ENCODE measurements at places on chromosomes 13 and 19. TPM values are rescaled to one million over a fixed set of nuclear protein-coding genes. Genes with fewer than 3 reads are reported as not detected.
A peak's percentile ranks its signal among the peaks of the same experiment; 100 is the strongest.

Gene ZNF135
- total RNA-seq: 5.6 TPM

Gene CAPN12
- 9.6 TPM for total RNA-seq

- H3K36me3 ChIP-seq: 0 out of 2 replicates have a peak, but pooled peaks cover 3% of the 10 kb centered on the region
- H3K27ac ChIP-seq: no peak overlapping the region
- no peaks in the 10 kb centered on the region for H3K4me1 ChIP-seq
Measured at GRCh38 chr19:51251468-51251820, 564 bp downstream of the SIGLECL1 start.

GRCh38 chr19:588093-588740 is 1.5 kb upstream of the HCN2 start:
- H3K36me3 ChIP-seq: no peaks in the 10 kb centered on the region
- H3K27me3 ChIP-seq: peaks cover 36% of the 10 kb centered on the region
- no peak overlapping the region for H3K27ac ChIP-seq
- peaks cover 4% of the 10 kb centered on the region for H3K4me1 ChIP-seq
- peak; percentile 90 for DNase-seq
- peak overlapping the region; percentile 16 for H3K4me3 ChIP-seq

Gene NLRP9
- total RNA-seq: not detected

GRCh38 chr13:35988648-35989081 is 142.5 kb downstream of the DCLK1 start:
- peak overlapping the region; percentile 48 for H3K4me3 ChIP-seq
- DNase-seq: no peak
- peak overlapping the region; percentile 93 for H3K27ac ChIP-seq

DNA sequence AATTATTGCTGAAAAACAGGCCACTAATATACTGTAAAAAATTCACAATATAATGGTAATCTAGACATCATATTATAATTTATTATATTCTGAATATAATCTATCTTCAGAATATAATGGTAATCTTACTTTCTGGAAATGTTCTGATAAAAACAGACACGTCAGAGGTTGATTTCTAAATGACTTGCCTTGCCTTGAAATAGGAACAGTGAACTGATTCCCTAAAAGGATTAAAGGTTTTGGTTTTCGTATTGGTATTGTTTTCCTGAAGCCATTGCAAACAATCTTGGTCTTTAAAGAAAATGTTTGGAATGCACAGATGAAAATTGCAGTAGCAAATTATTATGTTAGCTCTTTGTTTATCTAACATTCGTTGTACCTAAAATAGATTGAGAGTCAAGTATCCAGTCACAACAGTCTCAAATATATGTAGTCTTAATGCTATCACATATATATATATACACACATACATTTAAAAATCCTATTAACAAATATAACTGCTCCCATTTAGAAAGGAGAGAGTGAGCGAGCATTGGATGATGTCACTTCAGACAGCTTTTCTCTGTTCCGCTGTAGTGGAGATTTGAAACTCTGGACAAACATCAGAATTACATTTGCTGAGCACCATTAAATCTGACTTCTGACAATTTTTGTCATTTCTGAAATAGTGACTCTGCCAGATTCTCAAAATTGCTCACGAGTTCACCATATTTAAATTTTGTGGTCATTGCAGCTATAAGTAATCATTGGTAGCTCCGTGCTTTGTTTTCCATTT is 1.7 kb downstream of the ITM2B start:
- no peaks in the 10 kb centered on the region for H3K36me3 ChIP-seq
- H3K27ac ChIP-seq: peak overlapping the region; percentile 93
- peaks cover 15% of the 10 kb centered on the region for H3K27me3 ChIP-seq
- peaks cover 53% of the 10 kb centered on the region for H3K4me1 ChIP-seq
- DNase-seq: no peak

Gene ZSCAN5A
- total RNA-seq: 10.4 TPM

GRCh38 chr13:19910336-19911072 is 47.1 kb upstream of the ZMYM5 start:
- no peak for DNase-seq
- H3K27me3 ChIP-seq: no peaks in the 10 kb centered on the region
- no peak overlapping the region for H3K4me3 ChIP-seq
- no peaks in the 10 kb centered on the region for H3K4me1 ChIP-seq
- no peak overlapping the region for H3K27ac ChIP-seq

GRCh38 chr13:41418027-41418426 is 39.3 kb upstream of the RGCC start:
- no peaks in the 10 kb centered on the region for H3K27me3 ChIP-seq
- no peak overlapping the region for H3K27ac ChIP-seq
- H3K4me3 ChIP-seq: no peak overlapping the region
- no peaks in the 10 kb centered on the region for H3K36me3 ChIP-seq
- DNase-seq: no peak
- H3K4me1 ChIP-seq: peaks cover 9% of the 10 kb centered on the region

- no peaks in the 10 kb centered on the region for H3K27me3 ChIP-seq
- DNase-seq: no peak
- peaks cover 28% of the 10 kb centered on the region for H3K4me1 ChIP-seq
- H3K4me3 ChIP-seq: no peak overlapping the region
Measured at GRCh38 chr19:18478545-18479311, 40.8 kb upstream of the ISYNA1 start.

DNA sequence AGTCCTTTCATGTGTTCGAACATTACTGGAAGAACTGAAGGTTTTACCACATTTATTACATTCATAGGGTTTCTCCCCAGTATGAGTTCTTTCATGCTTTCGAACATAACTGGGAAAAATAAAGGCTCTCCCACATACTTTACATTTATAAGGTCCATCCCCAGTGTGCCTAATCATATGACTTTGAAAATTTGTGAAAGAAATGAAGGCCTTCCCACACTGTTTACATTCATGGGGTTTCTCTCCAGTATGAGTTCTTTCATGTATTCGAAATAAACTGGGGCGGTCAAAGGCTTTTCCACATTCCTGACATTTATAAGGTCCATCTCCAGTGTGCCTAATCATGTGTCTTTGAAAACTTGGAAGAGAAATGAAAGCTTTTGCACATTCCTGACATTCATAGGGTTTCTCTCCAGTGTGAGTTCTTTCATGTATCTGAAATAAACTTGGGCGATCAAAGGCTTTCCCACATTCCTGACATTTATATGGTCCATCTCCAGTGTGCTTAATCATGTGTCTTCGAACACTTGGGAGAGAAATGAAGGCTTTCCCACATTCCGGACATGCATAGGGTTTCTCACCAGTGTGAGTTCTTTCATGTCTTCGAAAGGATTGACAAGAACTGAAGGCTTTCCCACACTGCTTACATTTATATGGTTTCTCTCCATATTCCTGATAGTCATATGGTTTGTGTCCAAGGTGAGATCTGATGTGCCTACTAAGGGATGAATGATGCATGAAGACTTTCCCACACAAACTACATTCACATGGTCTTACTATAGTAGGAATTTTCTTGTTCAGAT is 24.0 kb downstream of the ZNF564 start:
- no peak overlapping the region for H3K27ac ChIP-seq
- DNase-seq: no peak
- H3K4me3 ChIP-seq: no peak overlapping the region
- peaks cover 16% of the 10 kb centered on the region for H3K27me3 ChIP-seq

GRCh38 chr19:11578258-11579142 is 1.1 kb upstream of the ACP5 start:
- H3K27me3 ChIP-seq: peaks cover 14% of the 10 kb centered on the region
- no peaks in the 10 kb centered on the region for H3K36me3 ChIP-seq
- no peak overlapping the region for H3K27ac ChIP-seq
- DNase-seq: peak; percentile 55
- H3K4me1 ChIP-seq: peaks cover 8% of the 10 kb centered on the region
- H3K4me3 ChIP-seq: peak overlapping the region; percentile 67

Gene C2CD4C
- total RNA-seq: 7.9 TPM

GRCh38 chr13:113901231-113901630 is 37.4 kb upstream of the GAS6 start:
- no peaks in the 10 kb centered on the region for H3K27me3 ChIP-seq
- H3K4me3 ChIP-seq: no peak overlapping the region
- H3K36me3 ChIP-seq: no peaks in the 10 kb centered on the region
- H3K27ac ChIP-seq: no peak overlapping the region
- no peaks in the 10 kb centered on the region for H3K4me1 ChIP-seq
- no peak for DNase-seq

Gene ZNF699
- total RNA-seq: 3.2 TPM

Gene LRRC4B
- total RNA-seq: 11.0 TPM

GRCh38 chr19:48859711-48860572 is 8.5 kb downstream of the PLEKHA4 start:
- H3K4me1 ChIP-seq: peaks cover 10% of the 10 kb centered on the region
- no peaks in the 10 kb centered on the region for H3K27me3 ChIP-seq
- peak overlapping the region; percentile 45 for H3K27ac ChIP-seq
- H3K4me3 ChIP-seq: no peak overlapping the region
- peaks cover 3% of the 10 kb centered on the region for H3K36me3 ChIP-seq

GRCh38 chr13:23231241-23231640 is 50.5 kb downstream of the SGCG start:
- no peaks in the 10 kb centered on the region for H3K27me3 ChIP-seq
- no peak overlapping the region for H3K27ac ChIP-seq
- H3K36me3 ChIP-seq: no peaks in the 10 kb centered on the region

Gene MAP2K2
- 176 TPM for total RNA-seq

DNA sequence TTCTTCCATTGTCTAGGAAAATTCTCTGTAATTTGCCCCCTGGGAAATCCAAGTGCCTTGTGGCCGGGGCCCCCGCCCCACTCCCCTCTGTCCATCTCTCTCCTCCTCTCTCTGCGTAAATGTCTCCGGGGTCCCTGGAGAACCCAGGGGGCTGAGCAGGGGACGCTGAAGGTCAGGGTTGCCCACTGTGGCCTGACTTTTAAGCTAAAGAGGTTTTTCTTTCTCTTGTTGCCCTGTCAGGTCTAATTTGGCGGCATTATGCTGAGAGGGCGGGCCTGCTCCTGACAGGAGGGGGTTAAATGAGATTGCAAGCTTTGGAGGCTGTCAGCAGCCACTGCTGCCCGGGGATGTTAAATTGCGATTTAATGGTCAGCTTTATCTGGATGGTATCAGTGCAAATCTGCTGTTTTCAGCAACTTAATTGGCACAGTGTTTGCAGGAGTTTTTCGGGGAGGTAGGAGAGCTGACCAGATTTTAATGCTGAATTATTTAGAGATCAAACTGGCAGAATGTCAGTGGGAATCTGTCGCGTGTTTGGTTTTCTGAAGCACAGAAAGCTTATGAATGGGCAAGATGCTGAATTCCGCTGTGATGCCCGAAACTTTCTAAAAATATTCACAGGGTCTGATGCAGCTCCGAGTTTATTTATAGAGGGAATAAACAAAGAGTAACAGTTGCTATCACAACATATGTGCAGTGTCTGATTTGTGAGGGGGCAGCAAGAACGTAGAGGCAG is 93.2 kb upstream of the SOX1 start:
- H3K27me3 ChIP-seq: peaks cover 13% of the 10 kb centered on the region
- H3K4me1 ChIP-seq: peaks cover 29% of the 10 kb centered on the region
- no peak overlapping the region for H3K27ac ChIP-seq
- H3K4me3 ChIP-seq: no peak overlapping the region
- peaks cover 10% of the 10 kb centered on the region for H3K36me3 ChIP-seq
- no peak for DNase-seq

Gene LRRC63
- total RNA-seq: not detected

Data from WTC11 (cell line).